ENCODE measurements at places on chromosomes 5 and 9. TPM values are rescaled to one million over a fixed set of nuclear protein-coding genes. Genes with fewer than 3 reads are reported as not detected.

ADAMTSL2 gene
- 2.1 TPM for total RNA-seq

LYRM7 gene
- total RNA-seq, result 6.1 TPM

PCYOX1L gene
- total RNA-seq, result 2.1 TPM

ACTBL2 gene
- not detected for total RNA-seq

PLCXD3 gene
- total RNA-seq, result not detected

PCDHGB4 gene
- 1.2 TPM for total RNA-seq

PCA3 gene
- not detected for total RNA-seq

C6 gene
- total RNA-seq, result not detected

SCGB3A2 gene
- total RNA-seq, result not detected

FCN2 gene
- total RNA-seq, result not detected

SLC46A2 gene
- 1.6 TPM for total RNA-seq

Measured in esophagus squamous epithelium (tissue), 5 donors.